ENCODE measurements at places on chromosomes 11 and 22.

DNA sequence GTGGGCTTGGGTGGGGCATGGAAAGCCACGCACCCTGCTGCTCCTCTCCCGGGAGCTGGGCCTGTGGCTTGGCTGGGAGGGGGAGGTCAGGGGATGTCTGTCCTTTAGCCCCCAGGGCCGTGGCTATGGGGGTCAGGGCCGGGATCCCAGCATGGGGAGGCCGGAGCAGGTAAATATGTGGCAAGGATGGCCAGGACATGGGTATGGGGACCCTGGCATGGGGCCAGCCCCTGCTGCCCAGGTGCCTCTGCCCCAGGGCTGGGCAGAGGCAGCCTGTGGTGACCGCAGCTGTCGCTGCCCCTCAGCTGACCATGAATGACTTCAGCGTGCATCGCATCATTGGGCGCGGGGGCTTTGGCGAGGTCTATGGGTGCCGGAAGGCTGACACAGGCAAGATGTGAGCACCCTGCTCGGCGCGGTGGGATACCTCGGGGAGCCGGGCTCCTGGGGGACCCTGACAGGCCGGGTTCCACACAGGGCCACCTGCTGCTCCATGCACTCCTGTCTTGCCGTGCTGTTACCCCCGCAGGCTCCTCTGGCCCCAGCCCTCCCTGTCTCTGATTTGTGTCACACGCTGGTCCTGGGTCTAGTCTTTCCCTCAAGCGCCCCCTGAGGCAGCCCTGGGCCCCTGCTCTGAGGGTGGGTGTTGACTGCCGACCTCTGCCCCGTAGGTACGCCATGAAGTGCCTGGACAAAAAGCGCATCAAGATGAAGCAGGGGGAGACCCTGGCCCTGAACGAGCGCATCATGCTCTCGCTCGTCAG lies 8.1 kb upstream of the ANKRD13D start:
- no peak for DNase-seq

DNA sequence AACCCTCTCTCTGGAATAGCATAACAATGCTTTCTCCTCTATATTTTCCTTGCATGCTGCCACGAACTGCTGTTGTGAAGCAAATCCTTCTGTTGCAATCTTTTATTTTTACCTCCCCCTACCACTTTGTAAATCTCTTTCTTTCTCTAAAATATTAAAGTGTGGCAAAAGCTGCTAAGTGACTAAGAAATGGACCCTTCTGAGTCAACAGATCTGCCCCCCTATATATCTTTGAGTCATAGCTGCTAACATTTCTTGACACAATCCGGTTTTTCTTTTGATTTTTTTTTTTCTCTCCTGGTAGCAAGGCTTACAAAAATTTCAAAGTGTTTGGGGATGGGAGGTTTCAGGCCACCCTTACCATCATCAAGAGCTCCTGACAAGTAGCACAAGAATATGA lies 39.0 kb upstream of the KIRREL3 start:
- no peak for DNase-seq

- no peak for DNase-seq
Observed at GRCh38 chr22:38870312-38870741, 1.7 kb downstream of the CBX6 start.

DNA sequence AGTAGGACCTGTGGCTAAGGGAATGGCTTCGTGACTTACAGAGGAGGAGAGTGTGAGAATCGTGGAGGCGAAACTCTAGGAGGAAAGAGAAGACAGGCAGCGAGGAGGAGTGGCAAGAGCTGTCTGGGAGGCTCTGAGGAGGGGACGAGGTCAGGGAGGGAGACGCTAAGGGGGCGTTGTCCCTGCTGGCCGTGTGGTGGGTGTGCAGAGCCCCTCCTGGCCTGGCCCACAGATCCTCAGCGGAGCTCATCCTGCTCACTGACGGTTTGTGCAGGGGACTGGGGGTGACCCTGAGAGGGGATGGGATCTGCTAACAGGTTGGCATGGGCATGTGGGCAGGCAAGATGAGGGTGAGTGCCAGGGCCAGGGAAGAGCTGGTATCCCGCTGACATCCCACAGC lies 56.5 kb upstream of the PRR5 start:
- DNase-seq: no peak

DNA sequence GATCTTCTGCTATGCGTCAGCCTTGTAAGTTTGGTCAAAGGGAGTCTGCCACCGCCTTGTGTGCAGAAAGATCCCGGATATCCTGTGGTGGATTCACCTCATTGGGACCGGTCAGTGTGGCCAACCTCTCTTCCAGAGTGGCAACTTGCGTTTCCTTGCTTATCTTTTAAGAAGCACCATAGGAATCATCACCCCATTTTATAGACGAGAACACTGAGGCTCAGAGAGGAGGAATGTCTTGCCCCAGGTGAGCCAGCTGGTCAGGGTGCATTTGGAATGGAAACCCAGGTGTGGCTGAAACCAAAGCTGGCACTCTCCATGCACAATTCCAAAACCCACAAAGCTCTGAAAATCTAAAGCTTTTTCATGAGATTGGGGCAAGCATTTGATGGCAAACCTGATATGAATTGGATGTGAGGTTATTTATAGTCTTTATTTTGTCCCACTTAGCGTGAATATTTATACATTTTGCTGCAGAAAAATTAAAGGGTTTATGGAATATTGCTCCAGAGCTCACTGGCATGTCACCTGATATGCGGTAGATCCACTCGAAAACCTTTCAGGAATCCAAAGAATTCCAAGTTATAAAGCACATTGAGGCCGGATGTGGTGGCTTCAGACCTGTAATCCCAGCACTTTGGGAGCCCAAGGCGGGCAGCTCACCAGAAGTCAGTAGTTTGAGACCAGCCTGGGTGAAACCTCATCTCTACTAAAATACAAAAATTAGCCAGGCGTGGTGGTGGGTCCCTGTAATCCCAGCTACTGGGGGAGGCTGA lies 12.1 kb upstream of the EIF3D start:
- no peak for DNase-seq

DNA sequence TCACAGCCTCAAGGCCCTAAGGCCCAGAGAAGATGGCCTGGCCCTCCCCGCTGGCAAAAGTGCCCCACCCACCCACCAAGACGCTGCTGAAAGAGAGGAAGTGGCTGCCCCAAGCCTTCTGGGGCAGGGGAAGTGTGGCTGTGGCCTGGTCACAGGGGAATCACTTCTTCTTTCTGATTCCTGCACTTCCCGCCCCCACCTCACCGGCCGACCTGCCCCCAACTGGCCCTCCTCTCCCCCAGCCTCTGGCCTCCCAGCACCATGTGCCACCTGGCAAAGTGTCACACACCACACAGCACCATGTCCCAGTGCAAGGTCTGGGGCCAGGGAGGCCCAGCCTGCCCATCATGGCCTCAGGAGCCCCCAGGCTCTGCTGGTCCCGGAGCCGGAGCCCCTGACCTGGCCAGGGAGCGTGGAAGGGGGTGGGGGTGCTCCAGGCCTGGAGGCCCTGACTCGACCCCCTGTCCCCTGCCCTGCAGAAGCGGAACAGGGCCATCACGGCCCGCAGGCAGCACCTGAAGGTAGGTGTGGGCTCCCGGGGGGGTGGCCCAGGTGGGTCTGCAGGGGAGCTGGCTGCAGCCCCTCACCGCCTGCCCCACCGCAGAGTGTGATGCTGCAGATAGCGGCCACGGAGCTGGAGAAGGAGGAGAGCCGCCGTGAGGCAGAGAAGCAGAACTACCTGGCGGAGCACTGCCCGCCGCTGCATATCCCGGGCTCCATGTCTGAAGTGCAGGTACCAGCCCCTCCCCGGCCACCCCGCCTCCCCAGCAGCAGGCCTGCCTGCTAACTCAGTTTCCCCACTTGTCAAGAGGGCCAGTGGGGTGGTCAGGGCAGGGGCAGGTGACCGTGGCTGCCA lies 1.4 kb downstream of the TNNI2 start:
- no peak for DNase-seq

GRCh38 chr22:17767233-17768065 lies 6.8 kb downstream of the BID start:
- DNase-seq: no peak

- no peak for DNase-seq
Observed at GRCh38 chr22:46053563-46054090, 76.7 kb upstream of the WNT7B start.

DNA sequence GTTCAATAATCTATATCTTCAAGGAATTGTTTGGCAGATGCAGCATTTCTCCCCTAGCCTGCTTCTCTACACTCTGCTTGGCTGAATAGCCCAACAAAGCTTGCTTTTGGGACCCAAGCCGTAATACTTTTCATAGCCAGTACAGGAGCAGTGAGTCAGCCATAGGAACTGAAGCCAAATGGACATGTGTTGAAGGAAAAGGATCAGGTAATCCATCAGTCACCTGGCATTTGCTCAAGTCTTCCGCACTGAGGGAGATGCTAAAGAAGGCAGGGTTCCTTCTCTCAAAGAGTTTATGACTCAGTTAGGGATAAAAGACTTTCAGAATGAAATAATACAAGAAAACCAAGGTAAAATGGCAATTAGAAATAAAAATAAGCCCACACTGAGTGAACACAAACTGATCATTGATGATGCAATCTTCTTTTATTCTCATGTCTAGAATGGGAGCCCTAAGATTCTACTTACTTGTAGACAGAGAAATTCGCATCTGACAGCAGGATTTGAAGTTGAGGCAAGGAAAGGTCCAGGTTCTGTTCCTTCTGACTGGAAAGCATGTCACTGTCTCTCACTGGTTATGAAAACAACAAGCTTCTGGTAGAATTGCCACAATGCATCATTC lies 13.2 kb downstream of the C11orf87 start:
- no peak for DNase-seq

- no peak for DNase-seq
Observed at GRCh38 chr11:86066657-86067008, 2.3 kb downstream of the PICALM start.

- no peak for DNase-seq
Observed at GRCh38 chr11:55357560-55358184, 10.1 kb upstream of the OR4A15 start.

- DNase-seq: no peak
Observed at GRCh38 chr22:29617922-29618629, 14.6 kb downstream of the NF2 start.

DNA sequence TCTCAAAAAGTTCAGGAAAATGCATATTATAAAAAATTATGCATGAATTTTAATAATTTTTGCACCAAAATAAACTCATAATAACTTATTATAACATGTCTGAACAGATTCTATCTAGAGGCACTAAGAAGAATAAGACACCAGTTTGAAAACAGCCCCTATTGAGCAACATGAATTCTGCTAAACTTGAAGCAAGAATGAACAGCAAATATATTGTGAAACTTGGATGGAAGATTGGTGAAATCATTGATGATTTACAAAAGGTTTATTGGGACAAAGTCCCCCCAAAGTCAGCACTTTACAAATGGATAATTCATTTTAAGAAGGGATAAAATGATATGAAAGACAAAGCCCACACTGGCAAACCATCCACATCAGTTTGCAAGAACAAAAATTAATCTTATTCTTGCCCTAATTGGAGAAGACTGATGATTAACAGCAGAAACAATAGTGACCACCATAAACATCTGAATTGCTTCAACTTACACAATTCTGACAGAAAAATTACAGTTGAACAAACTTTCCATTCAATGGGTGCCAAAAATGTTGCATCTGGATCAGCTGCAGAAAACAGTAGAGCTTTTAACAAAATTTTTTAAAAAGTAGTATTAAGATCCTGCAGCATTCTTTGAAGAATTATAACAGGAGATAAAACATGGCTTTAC lies 257.5 kb upstream of the FAT3 start:
- no peak for DNase-seq

- DNase-seq: no peak
Observed at GRCh38 chr22:32882774-32883530, 81.4 kb downstream of the TIMP3 start.

- DNase-seq: no peak
Observed at GRCh38 chr22:35681454-35682052, 33.3 kb downstream of the APOL6 start.

- DNase-seq: no peak
Observed at GRCh38 chr22:50498322-50498890, 9.1 kb downstream of the LMF2 start.

DNA sequence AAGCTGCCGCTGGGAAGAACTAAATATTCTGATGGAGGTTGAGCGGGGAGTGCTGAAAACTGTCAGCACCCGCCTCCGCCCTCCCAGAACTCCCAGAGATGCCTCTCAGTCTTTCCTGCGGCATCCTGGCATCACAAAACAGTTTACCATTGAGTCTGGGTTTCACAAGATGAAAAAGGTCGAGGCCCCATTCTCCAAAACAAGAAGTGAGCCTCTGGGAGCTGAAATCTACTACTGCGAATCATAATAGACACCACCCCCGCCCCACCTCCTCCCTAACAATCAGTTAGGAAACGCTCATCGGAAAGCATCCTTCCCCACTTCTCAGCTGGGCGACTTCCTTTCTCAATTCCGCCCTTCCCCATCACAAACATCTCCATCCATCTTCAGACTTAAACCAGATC lies 1.0 kb downstream of the SUN2 start:
- DNase-seq: no peak

DNA sequence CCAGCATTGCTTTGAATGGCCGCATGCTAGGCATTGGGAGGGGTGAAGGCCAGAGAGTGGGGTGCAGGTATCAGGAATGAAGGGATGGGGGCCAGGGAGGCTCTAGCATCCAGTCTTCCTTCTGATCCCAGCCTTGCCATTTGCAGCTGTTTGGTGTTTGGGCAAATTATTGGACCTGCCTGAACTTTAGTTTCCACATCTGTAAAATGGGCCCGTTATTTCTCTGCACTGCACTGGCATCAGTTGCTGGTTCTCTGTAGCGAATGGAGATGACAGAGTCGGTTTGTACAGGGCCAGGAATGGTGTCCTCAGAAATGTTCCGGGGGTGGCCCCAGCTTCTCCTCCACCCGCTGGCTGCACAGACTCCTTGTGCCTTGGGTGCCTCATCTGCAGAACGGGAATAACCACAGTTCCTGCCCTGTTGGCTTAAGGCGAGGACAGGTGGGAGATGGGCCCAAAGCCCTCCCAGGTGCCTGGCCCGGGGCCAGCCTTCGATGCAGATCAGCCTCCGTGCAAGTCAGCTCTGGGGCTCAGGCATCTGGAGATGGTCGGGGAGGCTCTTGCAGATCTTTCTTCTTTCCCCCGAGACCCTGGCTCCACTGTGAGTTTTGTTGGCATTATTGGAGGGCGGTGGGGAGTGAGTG lies 51.4 kb upstream of the SMIM38 start:
- no peak for DNase-seq

- no peak for DNase-seq
Observed at GRCh38 chr22:46036558-46037408, 59.8 kb upstream of the WNT7B start.

- DNase-seq: no peak
Observed at GRCh38 chr11:123588117-123588863, 66.1 kb downstream of the SCN3B start.

All from esophagus squamous epithelium (tissue), 5 donors.